ENCODE measurements at places on chromosomes 12 and 14.

GRCh38 chr12:3454780-3455179 is 36.2 kb upstream of the PRMT8 start:
- DNase-seq = no peak

- no peak for DNase-seq
Observed at GRCh38 chr12:87784350-87784749, 244.9 kb downstream of the C12orf50 start.

- DNase-seq = no peak
Observed at GRCh38 chr12:52333321-52333720, 12.1 kb upstream of the KRT83 start.

DNA sequence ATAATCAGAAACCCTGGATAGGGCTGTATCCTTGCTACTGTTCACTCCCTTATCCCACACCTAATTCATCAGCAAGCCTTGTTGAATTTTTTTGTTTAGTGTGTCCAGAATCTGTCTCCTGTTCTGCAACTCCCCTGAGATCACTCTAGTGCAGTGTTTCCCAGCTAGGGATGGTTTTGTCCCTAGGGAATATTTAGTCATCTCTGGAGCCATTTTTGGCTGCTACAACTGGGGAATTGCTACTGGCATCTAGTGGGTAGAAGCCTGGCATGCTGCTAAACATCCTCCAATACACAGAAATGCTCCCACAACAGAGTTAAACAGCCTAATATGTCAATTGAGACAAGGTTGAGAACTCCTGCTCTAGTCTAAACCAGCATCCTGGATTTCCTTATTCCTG is 248.0 kb downstream of the NPAS3 start:
- no peak for DNase-seq

GRCh38 chr14:34646570-34647255 is 16.8 kb upstream of the SNX6 start:
- no peak for DNase-seq

DNA sequence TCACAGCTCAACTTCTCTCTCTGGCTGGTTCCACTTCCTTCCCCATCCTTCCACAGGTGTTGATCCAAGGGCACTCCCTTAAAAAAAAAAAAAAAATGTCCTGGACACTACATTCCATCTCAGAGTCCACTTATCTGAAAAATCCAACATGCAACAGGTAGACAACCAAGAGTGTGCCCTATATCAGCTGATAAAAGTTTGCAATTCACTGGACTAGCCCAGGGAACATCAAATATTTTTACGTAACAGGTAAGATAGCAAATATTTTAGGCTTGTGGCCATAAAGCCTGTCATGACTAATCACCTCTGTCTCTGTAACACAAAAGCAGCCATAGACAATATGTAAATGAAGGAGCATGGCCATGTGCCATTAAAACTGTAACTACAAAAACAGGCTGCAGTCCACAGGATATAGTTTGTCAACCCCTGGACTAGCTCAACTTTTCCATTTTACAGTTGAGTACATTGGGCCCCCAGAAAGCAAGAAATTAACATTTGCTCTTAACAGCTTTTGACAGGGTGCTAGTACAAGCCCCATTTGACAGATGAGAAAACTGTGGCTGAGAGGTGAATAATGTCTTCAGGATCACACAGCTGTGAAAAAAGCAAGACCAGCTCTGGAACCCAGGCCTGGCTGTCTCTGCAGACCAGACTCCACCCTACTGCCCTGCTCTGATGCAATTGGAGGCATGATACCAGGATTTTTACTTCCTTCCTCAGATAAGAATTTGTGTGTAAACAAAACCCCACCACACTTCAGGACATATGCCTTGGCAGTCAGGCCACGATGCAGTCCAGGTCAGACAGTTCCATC is 68.9 kb downstream of the CMKLR1 start:
- no peak for DNase-seq

DNA sequence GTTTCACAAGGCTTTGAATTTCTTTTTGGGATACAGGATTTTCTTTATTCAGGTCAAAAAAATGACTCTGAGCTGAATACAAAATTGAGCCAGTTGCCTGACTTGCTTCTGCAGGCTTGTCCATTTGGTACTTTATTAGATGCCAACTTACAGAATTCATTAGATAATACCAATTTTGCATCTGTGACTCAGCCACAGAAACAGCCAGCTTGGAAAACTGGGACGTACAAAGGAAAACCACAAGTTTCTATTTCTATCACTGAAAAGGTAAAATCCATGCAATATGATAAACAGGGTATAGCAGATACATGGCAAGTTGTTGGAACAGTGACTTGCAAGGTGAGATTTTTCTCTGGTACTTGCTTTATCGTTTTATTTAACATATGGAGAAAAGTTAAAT is 5.8 kb downstream of the AP5M1 start:
- DNase-seq = no peak

- DNase-seq = no peak
Observed at GRCh38 chr14:22558221-22558913, 30.7 kb downstream of the DAD1 start.

GRCh38 chr14:93543766-93544165 is 113.0 kb downstream of the UNC79 start:
- no peak for DNase-seq

DNA sequence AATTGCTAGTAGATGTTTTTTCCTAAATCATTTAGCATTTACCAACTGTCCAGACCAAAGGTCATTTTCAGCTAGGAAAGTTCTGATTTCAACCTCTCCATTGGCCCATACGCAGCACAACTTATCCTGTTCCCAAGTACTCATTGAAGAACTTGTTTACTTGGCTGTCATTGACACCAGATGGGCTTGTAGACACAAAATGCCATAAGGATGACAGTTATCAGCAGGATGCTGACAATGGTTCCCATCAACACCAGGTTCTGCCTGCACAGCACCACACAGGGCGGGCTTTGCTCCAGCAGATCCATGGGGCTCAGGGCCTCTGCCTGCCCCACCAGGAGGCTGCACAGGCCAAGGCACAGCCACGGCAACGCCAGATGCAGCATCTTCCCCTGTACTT is 36.5 kb upstream of the TMPRSS12 start:
- DNase-seq = no peak

DNA sequence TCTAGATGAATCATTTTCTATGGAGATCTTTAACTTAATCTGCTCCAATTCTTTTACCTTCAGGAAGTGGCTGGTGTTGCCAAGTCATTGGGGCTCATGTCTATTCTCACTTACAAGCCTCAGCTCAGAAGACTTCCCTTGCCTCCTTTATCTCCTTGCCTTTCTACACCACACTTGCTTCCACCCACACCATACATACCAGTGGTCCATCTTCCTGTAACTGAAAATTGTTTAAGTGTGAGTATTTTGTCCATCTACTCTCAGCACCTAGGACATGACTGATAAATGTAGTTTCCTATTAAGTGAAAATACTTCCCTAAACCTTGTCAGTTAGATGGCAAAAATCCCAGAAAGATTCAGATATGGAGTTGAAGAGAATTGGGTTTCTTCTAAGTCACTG is 199.7 kb upstream of the CPNE8 start:
- DNase-seq = no peak

GRCh38 chr14:74673768-74674167 is 39.1 kb downstream of the AREL1 start:
- DNase-seq = no peak

DNA sequence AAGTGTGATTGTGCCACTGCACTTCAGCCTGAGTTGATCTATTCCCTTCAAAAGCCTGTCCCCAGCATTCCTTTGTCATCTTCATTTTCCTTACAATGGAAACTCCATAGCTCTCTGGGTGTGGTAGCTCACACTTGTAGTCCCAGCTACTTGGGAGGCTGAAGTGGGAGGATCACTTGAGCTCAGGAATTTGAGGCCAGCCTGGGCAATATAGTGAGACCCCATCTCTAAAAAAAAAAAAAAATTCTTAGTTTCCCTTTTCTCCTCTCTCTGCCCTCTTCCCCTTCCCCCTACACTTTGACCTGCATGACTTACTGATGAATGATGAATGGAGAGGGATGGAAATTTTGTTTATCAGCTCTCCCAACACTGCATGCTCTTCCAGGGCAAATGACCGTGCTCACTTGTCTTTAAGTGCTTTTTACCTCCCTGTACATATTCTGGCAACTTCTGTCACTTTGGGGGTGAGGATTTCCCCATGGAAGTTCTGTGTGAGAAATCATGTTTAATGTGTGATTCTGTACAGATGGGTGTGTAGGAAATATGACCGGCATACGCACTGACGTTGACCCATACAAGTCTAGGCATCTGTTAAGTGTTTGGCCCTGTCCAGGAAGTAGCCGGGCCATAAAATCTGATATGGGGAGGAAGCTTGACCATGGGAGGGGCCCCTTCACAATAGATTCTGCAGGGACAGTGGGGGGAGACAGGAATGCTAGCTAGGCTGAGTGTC is 65.4 kb downstream of the ZFP36L1 start:
- no peak for DNase-seq

GRCh38 chr12:65673156-65673690 is 151.1 kb upstream of the HMGA2 start:
- DNase-seq = no peak

DNA sequence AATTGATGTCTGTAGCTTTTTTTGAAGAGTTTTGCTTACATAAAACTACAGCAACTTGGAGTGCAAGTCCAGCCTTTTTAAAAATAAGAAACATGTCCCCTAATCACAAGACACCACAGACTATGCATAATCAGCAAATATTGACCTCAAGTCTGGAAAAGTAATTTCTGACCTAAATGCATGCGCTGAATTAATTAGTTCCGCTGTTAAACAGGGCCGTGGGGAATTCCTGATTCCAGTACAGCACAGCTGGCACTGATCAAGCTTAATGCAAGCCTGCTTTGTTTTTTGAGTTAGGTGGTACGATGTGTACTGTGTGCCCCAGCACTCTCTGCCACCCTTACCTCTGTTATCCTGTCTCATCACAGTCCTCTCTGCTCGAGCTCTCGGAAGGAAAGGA is 9.2 kb downstream of the MLH3 start:
- no peak for DNase-seq

- DNase-seq = no peak
Observed at GRCh38 chr12:40837891-40838429, 145.7 kb downstream of the CNTN1 start.

DNA sequence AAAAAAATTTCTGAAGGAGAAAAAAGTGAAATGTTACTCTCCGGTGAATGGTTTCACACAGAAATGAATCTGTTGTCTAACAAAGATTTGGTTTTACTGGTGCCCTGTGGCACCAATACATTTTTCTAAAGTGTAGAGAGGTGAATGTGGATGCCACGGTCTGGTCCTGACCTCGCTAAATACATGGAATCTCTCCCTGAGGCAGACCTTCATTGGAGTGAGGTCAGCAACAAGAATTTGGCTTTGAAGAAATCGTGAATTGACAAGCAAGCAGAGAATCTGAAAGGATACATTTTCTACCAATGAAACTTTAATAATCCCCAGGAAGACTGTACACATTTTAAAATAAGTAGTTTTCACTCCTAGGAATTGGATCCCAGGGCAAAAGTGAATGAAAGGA is 81.2 kb upstream of the OTOGL start:
- DNase-seq = no peak

- no peak for DNase-seq
Observed at GRCh38 chr12:2627076-2627834, 167.5 kb upstream of the FKBP4 start.

DNA sequence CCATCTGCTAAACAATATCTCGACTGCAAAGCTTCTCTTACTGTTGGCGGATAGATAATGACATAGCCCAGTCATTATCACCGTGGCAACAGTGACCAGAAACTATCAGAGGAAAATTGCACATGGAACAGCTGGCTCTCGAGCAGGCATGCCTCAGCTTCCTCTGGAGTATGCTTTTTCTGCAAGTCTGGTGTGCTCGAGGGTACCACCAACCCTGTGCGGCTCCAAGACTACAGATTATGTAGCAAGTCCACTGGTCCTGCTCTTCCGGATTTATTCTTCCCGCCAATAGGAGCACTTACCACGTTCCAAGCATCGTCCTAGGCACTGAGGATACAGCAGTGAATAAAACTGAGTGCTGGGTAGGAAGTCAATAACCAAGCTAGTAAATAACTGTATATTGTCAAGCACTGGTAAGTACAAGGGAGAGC is 1.4 kb upstream of the GLRX5 start:
- peak; percentile 36 for DNase-seq

Data from NCI-H2081 treated with DMSO at 0.1 percent for 48 hours (cell line).